ENCODE measurements at places on chromosomes 3 and 15.

DNA sequence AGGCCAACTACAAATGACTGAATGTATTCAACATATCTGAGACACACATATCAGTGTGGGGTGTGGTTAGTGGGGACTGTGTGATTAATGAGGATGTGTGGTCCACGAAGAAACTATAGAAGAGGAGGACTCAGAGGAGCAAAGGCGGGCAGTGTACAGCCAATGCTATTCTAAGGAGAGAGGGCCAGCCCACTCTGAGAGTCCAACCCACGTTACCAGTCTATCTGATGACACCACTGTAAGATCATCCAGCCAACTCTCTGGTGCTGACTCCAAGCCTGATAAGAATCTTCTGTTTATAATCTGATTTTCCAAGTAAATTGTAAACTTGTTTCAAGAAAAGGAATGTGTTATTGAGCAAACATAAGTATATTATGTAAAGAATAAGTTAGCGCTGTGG, 47.2 kb downstream of the MCF2L2 start:
- DNase-seq = no peak

GRCh38 chr3:122502941-122503340, 11.8 kb downstream of the KPNA1 start:
- DNase-seq = no peak

GRCh38 chr15:73326157-73326556, 42.6 kb downstream of the HCN4 start:
- DNase-seq = no peak

DNA sequence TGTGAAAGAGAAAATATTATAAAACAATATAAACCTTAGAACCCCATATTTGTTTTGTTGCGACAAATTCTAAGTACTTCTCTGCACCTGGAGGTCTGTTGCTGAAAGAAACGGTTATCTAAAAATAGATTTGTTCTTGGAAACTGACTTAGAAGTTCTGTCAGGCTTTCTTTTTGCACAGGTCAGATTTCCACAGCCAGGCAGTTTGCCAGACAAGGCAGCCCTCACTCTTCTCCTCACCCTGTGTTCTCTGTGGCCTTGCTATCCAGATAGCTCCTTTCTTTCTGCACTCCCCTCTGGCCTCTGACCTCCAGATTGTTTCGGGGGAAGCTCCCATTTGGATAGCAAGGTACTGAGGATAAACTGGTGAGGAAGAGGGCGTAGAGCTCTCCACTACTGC, 413.3 kb upstream of the ONECUT1 start:
- DNase-seq = no peak

GRCh38 chr3:155647206-155647605, 97.7 kb downstream of the PLCH1 start:
- no peak for DNase-seq

DNA sequence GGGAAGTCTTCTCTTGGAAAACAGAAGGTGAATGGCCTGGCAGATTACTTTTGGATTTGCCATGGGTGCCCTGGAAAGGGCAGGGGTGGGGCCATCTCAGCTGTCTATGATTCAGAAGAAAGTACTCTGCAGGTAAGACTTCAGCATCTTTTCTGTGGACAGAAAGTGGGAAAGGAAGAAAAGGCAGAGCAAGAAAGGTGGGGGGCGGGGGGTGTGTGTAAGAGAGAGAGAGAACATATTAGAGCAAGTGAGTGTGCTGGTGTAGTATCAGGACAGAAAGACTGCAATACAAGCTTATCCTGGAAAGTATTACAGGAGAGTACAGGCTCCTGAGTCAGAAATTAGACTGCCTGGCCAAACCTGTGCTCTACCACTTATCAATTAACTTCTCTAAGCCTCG, 5.5 kb downstream of the TAGLN3 start:
- DNase-seq = no peak

- no peak for DNase-seq
Measured at GRCh38 chr3:14113965-14114635, 10.6 kb downstream of the CHCHD4 start.

- DNase-seq = no peak
Measured at GRCh38 chr3:95352471-95352870, 1289.6 kb downstream of the NSUN3 start.

DNA sequence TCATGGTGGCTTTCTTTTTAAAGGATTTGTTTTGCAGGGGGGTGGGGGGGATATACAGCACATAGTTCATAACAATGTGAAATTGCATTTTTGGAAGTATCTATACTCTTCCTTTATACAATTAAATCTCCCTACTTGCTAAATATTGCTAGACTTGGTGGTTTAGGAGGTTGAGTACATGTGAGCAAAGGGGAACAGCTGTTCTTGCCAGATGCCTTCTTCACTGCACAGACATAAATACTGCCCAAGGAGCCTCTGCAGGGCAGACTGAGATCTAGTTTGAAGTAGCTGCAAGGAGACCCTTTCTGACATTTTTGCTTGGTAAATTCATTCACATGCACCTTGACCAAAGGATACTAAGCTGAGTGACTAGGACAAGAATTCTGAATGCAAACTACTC, 228.6 kb upstream of the IL12A start:
- DNase-seq = no peak

GRCh38 chr15:56794553-56795329, 61.4 kb upstream of the ZNF280D start:
- DNase-seq = no peak

- DNase-seq = no peak
Measured at GRCh38 chr3:72274493-72275330, 489.8 kb upstream of the PROK2 start.

DNA sequence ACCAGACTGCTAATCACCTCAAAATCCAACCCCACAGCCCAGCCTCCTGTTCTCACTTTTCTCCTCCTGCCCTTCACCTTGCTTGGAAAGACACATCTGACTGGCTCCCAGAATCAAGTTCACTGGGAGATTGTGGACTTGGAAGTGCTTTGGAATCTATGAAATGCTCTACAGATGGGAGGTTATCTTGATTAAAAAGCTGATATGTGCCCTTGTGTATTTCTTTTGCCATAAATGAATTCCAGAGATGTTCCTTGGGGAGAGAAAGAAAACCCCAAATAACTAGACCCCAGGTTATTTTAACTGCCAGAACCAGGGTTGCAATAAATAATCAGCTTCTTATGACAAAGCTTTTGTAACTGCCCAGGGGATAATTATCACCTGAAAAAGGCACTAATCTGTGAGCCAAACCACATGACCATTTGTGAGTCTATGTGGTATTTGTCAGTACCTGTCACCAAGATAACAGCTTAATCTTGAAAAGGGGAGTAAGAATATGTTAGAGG, 21.7 kb upstream of the ARHGEF3 start:
- DNase-seq = no peak

DNA sequence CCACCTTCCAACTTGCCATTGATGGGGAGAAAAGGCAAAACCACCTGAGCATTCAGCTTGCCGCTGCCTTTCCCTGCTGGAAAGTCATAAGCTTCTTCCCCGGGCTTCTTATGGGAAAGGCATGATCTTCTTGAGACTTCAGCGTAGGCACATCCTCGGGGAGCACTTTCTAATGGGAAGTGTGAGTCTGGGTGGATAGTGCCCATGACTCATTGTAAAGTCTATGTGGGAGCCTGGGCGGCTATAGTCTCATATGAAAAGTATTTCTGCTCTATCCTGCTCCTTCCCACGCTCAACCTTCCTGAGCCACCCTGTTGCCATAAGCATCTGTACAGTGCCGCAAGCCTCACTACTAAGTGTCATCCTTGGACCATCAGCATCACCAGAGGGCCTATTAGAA, 309.9 kb upstream of the THBS1 start:
- no peak for DNase-seq
